Erythroblast (primary cell): ENCODE measurements at places on chromosomes 16 and 17.
A peak's percentile ranks its signal among the peaks of the same experiment; 100 is the strongest.

- no peak for DNase-seq
Observed at GRCh38 chr16:3065742-3066439, 451 bp downstream of the IL32 start.

- no peak for DNase-seq
Observed at GRCh38 chr17:38559880-38560230, 45.9 kb downstream of the SRCIN1 start.

GRCh38 chr16:74563828-74564263 lies 43.1 kb downstream of the GLG1 start:
- peak; percentile 50 for DNase-seq

DNA sequence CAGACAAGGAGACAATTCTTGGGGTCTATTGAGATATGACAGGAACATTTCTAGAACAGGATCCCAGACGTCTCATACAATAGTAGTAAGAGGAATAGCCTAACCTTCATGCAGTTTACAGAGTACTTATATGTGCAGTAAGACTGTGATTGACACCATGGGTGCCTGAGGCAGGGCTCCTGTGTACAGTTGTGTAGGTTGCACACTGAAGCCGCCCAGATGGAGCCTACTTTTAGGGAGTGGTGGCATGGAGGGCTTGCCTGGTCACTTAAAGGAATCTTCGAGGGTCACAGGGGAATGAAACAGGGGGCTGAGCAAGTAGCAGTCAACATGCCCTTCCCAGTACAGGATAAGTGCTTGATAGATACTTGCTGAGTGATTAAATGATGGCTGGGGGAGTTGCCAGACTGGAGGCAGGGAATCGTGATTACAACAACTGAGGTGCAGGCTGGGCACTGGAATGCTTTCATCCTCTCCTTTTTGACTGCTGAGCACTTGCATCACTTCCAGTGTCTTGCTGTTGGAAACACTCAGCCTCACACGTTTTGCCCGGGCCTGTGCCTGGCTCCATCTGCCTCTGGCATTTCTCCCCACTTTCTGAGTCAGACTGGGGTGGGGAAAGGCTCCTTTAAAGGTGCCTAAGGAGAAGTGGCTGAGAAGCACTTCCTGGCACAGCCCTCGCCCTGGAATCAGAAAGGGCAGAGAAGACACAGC lies 71.0 kb downstream of the COPRS start:
- DNase-seq = no peak

GRCh38 chr17:79235808-79236207 lies 161.2 kb downstream of the ENGASE start:
- DNase-seq = no peak

- no peak for DNase-seq
Observed at GRCh38 chr17:59812139-59812538, 80.6 kb downstream of the TUBD1 start.

DNA sequence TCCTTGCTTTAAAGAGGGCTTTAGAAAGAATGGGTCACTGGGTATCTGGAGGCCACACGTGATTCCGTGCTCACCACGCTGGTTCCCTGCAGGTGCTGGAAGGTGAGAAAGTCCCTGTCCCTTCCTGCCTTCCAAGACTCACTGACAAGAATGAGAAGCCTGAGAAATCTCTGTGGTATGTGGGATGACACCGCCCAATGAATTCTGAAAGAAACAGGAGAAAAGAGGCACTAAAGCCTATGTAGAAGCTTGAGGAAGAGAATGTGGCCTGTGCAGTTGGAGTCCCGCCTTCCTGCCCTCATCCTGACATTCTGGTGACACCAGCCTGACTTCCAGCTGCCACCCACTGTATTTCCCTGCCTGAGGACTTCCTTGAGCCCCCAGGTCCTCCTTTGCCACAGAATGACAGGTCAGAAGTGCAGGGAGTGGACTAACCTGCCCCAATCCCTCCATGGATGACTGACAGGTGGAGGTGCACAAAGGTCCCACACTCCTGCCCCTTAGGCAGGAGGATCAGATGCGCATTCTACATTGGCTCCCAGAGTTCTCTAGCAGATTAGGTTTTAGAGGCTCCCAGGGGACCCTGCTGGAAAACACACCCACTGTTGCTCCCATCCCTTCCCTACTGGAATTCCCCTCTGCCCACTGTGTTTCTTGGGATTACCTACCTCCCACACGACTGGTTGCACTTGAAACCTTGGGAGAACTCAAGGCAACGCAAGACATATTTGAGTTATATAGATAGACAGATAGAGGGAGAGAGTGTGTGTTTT lies 38.6 kb upstream of the TENT4B start:
- DNase-seq = no peak

DNA sequence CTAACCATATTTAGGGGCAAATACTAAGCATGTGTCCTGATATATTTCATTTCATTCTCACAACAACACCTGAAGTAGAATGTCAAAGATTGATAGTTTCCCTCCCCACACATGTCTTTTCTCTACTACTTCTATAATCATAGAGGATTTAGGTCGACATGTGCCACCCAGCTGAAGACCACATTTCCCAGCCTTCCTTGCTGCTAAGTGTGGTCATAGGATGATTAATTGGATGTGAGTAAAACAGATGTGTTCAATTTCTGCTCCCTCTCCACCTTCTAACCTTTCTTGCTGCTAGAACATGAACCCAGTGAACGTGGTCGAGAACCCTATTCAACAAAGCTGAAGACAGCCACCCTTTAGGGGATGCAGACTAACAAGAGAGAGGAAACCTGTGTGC lies 18.8 kb upstream of the HLF start:
- DNase-seq = no peak

- no peak for DNase-seq
Observed at GRCh38 chr17:75959051-75959838, 18.4 kb upstream of the FBF1 start.

DNA sequence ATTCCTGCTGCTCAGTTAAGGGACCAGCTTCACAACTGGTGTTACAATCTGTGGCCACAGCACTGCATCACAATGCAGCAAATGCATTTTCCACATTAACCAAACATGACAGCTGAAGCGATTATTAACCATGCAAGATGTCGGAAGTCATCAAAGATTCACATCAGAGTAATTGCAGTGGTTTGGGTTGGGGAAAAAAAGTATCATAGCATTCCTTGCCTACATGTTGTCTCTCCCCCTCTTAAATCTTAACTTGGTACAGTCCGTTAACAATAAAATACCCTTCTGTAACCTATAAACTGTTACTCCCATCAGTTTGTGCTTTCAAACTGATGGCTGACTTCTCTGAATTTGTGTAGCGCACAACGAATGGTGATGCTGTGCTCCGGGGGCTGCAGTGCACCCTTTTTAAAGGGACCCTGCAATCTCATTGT lies 51.6 kb downstream of the NUP93 start:
- no peak for DNase-seq

DNA sequence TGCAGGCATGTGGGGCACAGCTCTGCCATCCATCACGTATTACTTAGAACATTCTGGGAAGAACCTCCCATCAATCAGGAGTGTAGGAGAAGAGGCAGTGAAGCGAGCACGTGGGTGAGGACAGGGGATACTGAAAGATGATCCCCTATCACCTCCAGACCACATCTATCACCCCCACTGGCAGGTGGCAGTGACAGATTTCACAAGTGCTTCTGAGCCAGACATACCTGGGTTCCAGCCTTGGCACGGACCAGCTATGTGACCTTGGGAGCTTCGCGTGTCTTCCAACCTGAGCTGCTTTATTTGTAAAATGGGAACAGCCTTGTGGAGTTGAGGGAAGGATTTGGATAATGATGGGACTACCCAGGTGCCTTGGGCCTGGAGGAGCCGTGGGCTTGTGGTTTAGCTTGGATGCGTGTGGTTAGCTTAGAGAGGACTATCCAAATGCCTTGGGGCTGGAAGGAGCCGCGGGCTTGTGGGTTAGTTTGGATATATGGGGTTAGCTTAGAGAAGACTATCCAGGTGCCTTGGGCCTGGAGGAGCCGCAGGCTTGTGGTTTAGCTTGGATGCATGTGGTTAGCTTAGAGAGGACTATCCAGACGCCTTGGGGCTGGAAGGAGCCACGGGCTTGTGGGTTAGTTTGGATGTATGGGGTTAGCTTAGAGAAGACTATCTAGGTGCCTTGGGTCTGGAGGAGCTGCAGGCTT lies 206.4 kb downstream of the ENGASE start:
- DNase-seq = no peak

- DNase-seq = no peak
Observed at GRCh38 chr16:10949424-10949970, 5.1 kb downstream of the CLEC16A start.

DNA sequence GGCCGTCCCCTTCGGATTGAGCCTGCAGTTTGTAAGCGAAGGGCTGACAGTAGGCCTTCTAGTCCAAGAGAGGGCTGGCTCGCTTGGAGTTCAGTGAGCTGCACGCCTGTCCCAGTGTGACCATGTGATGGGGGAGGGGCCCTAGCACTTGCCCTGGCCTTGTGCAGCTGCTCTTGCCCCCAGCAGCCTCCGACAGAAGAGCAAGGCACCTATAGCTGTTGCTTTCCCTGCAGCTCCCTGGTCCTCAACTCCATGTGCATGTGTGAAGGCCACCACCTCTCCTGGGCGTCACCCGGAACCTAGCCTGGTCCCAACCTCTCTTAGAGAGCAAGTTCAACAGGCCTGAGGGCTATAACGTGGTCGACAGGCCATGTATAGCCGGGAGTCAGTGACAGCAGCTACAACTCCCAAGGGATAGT lies 5.6 kb downstream of the SPHK1 start:
- DNase-seq = no peak

DNA sequence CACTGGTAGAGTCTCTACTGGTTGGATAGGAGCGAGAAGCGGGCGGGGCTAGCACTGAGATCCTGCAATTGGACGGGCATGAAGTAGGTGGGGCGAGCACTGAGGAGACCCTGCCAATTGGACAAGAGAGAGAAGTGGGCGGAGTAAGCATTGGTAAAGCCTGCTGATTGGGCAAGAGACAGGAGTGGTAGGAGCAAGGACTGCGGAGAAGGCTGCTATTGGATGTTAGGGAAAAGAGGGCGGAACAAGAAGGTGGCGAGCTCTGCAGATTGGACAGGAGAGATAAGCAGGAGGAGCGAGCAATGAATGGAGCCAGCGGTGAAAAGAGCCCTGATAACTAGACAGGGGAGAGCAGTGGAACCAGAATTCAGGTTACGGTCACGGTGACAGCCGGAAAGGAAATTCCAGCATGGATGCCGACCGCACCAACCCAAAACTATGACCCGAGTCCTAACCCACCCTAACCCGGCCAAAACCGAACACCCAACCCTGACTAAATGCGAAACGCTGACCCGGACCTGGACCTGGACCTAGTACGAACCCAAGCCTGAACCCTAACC lies 4.8 kb downstream of the SCGB1C2 start:
- peak; percentile 21 for DNase-seq

DNA sequence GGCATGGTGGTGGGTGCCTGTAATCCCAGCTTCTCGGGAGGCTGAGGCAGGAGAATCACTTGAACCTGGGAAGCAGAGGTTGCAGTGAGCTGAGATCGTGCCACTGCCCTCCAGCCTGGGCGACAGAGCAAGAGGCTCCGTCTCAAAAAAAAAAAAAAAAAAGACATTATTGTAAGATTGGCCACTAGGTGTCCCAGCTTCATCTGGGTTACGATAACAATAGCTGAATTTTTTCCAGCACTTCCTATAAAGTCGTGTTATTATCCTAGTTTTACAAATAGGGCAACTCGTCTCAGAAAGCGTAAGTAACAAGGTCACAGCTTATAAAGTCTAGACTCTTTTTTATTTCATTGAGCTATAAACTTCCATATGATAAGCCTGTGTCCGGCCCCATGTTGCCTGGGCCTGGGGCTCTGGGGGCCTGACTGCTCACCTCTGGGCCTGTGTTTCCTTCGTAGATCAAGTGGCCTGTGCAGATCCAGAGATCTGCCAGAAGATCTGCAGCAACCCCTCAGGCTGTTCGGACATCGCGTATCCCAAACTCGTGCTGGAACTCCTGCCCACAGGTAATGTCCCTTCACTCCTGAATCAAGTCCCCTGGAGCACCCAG lies 60.5 kb downstream of the SLC5A11 start:
- DNase-seq = peak; percentile 16

GRCh38 chr17:81086789-81087551 lies 52.0 kb downstream of the BAIAP2 start:
- no peak for DNase-seq

DNA sequence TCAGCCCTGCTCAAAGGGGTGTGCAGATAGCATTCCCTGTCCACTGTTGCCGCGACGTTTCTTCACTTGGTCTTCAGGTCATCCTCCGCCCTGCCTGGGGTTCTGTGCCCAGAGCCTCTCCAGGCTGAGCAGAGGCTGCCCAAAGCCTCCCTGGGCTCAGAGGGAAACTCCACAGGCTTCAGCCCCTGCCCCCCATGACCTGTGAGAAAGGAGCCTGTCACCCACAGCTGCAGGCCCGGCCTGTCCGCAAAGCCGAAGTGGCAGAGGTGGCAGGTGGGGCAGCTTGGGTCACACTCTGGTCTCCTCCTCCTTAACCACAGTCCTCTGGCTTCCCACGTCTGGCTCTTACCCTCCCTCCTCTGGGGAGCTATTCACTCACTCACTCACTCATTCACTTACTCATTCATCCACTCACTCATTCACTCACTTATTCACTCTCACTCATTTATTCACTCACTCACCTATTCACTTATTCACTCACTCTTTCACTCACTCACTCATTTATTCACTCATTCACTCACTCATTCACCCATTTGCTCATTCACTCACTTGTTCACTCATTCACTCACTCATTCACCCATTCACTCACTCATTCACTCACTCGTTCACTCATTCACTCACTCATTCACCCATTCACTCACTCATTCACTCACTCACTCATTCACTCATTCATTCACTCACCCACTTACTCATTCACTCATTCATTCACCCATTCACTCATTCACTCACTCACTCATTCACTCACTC lies 7.1 kb upstream of the CPSF4L start:
- DNase-seq = no peak

DNA sequence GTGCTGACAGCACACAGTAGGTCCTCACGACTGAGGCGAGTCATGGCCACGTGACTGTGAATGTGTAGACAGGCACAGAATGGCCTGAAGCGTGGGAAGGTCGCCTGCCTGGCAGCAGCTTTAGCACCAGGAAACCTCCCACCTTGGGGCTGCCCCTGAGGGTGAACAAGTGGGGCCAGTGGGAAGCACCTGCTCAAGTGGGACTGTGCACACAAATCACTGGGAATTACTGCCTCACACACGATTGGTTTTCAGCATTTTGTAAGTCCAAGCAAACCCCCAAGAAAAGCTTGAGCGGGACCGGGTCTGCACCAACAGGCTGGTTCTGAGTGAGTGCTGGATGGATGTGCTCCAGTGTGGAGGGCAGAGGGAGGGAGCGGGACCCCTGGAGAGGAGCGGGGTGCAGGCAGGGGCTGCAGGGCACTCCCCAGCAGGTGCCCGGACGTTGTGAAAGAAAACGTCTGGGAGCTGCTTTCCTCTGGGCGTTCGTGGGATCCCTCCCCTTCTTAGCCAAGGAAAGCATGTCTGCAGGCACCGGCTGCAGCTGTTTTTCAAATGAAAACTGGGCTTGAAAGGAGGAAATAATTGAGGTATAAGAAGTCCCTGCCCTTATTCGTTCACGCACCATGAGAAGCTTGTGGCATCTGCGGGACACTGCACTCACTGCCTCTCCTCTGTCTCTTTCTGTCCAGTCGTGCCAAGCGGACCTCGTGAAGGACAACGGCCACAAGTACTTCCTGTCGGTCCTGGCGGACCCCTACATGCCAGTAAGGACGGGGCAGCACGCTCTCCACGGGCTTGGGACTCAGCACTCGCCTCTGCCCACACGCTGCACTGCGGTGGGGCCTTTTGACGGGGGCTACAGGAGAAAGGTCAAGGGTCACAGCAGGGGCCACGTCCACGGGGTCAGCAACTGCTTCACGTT lies 111.7 kb upstream of the CHMP6 start:
- no peak for DNase-seq
